ENCODE measurements at places on chromosomes 3 and 15.
A peak's percentile ranks its signal among the peaks of the same experiment; 100 is the strongest.

GRCh38 chr3:54232618-54233017 is 110.3 kb downstream of the CACNA2D3 start:
- DNase-seq, result no peak

DNA sequence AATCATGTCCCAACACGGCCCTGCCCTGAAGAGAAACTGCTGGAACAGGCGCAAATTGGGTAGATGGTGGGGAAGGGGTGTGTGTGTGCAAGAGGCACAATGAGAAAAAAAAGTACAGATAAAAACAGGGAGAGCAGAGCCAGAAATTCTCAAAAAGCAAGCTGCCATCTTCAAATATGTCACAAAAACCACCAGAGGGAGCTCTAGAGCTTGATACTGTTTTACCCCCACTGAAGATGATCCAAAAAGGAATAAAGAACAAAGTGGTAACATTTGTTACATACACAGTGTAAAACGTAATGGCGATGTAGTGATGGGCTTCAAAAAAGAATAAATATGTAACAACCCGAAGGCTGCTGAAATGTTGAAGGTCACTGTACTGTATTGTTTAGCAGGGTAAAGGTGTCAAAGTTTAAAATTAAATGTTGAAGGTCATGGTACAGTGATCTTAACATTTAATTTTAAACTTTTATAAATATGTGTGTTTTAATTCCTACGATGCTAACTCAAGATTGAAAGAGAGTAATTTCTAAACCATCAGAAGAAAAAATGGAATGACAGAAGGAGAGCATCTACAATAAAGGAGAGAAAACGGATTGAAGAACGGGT is 6.0 kb downstream of the SNRPA1 start:
- DNase-seq, result peak; percentile 47

DNA sequence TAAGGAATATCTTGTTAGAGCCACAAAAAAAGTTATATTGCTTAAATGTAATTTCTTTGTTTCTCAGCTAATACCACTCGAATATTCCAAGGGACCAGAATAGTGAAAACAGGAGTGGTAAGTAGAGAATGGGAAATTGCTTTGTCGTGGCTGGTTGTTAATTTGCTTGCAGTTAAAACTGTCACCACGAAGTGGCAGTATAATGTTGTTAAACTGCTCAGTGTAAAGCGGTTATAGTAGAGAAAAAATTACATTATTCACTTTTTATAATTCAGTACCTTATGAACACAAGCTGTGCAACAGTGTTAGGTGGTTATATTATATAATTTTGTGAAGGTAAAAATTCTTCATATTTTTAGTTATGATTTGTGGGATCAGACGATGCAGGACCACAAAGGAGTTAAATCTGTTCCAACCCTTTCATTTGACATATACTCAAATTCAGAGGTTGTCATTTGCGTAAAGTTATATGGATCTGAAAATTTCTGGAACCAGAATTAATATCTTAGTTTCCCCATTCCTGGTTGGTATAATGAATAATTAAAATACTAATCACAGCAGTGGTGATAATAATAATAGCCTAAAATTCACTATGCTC is 171.8 kb downstream of the FEZF2 start:
- DNase-seq, result peak; percentile 11

- no peak for DNase-seq
These were observed 32.0 kb upstream of the SLCO3A1 start for GRCh38 chr15:91821458-91821857.

GRCh38 chr3:188870431-188870830 is 301.3 kb upstream of the TPRG1 start:
- no peak for DNase-seq

DNA sequence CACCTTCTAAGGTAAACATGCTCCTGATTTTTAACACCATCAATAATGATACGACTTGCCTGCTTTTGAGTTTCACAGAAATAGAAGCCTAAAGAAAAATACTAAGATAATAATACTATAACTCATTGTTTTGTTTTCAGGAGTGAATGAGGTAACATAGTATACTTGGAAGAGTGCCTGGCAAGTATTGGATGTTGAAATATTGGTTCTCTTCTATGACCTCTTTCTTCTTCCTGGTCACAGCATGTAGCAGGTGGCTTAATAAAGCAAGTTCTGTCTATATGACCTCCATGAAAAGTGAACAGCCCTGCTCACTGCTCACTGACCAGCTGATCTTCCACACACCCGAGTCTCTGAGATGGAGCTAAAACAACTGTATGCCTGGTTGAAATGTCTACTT is 312.3 kb upstream of the ONECUT1 start:
- DNase-seq, result no peak

DNA sequence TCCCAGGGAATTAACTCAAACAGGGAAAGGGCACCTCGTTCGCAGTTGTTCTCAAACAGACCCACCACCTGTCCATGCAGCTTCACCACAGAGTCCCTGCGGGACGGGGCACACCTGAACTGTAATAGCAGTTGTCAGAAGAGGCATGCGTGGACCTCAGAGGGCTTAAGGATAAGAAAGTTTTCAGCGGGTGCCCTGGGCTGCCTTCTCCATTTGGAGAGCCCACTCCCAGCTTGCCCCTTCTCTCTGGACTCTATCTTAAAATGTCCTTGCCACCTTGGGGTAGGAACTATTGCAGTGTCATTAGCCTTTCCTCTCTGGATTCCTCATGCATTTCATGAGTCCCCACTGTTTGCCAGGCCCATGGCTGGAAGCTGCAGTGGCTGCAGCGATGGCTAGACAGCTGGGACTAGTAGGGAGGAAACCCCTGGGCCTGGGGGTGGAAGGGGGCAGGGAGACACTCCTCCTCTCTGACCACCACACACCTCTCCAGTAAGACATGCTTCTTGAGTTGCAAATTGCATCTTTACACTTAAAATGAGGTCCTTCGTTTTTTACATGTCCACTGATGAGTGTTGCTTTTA is 33.5 kb downstream of the PDIA5 start:
- no peak for DNase-seq

- no peak for DNase-seq
These were observed 78.1 kb downstream of the LSM3 start for GRCh38 chr3:14256561-14257342.

DNA sequence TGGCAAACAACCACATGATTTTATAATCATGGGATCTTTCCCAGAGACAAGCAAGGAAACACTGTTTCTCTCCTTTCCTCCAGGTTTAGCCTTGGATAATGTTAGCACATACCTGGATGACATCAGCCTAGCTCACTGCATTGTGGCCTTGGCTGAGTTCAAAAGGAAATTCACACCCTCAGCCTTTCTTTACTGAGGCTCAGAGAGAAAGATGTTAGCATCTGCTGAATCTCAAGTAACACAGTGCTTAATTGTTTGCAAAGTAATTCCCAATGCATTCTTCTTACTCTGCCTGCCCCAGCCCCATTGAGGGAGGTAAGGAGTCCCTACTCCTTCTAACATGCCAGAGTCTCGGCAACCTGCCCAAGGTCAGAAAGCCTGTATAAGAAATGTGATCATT is 432.2 kb upstream of the LMCD1 start:
- DNase-seq, result no peak

DNA sequence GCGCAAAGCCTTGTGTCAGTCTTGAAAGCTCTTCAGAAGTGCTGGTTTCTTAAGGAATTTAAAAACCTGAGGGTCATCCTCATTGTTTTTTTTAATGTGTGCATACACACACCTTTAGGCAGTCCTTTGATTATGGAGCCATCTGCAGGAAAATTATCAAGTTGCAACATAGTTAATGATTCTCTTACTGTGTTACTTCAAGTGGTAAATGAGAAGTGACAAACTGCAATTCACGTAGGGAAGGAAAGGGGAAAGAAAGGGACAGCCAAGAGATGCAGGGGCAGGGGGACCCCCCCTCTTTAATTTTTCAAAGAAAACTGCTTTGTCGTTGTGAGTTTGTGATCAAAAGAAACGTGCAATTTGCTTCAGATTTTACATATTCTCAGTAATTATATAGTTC is 162.4 kb upstream of the CGNL1 start:
- peak; percentile 96 for DNase-seq

DNA sequence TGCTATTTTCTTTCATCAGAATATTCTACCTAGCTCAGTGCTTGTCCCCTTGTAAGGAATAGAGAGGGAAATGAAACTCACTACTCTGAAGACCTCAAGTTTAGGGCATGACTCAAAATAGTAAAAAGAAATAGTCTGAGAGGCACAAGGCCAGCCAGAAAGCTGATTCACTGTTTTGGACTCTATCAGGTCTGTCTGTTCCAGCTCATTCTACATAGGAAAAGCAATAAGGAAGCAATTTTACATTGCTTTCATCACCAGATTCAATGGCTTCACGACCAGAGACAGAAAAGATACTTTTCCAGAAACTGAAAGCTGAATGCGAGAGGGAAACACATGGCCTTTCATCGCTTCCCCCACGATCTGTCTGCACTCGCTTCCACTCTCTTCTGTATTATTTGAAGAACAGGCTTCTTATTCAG is 276.0 kb downstream of the GBE1 start:
- DNase-seq, result no peak

All from NCI-H1105 treated with DMSO at 0.1 percent for 48 hours (cell line).